IPS DF 6.9 (cell line): ENCODE measurements at places on chromosomes 13 and 19.

DNA sequence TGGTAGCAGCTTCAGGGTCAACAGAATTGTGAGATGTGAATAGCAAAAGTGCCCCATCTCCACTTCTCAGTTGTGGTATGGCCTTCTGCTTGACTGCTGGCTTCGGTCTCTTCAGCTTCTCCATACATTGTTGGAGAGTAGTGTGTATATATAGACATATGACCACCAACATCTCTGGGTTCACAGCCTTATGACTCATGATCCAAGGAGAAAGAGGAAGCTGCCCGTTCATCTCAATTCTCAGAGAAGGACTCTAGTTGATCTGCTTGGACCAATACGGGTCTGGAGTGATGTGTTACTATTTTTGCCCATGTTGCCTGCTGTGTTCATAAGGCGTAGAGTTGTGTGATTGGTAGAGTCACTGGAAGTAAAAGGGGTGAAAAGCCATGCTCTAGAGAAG is 3.6 kb upstream of the COMMD6 start:
- no peak for DNase-seq

DNA sequence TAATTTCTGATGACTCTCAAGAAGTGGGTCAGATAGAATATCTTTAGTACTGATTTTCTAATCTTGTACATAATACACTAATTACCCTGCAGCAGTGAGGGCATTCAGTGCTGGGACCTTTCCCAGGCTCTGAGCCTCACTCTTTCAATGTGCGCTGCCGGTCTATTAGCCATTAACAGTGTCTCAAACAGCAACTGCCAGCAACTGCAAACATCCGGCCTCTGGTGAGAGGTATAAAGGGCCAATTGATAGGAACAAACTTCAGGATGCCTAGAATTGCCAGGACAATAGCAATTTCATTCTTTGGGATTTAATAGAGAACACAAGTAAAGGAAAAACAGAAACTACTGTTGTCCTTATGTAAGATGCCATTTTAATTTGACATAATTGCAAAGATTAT is 604.4 kb upstream of the SPRY2 start:
- peak; percentile 58 for DNase-seq

DNA sequence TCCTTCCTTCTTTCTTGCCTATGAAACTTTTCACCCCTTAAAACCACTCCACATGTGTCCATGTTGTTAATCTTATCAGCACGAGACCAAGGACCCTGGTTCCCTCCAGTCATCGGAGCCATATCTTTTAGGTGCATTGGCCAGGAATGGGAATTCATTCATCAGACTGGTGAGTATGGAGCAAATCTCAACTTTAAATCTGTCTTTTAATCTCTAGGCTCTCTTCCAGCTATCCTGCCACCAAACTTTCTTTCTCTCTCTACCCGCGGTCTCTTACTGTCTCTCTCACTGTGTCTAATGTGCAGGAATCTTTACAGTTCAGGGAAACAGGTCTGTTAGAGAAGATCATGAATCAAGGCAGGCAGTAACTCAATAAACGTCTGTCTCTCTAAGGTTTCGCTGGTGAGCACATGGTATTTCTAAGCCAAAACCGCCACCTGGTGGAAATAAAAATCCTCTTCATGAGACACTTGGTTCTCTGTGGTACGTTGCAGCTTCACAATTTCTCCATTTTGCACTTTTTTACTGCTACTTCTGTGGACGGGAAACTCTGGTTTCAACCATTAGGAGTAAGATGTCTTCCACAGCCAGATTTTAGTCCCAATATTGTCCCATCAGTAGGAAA is 16.1 kb downstream of the LGALS16 start:
- peak; percentile 55 for DNase-seq

DNA sequence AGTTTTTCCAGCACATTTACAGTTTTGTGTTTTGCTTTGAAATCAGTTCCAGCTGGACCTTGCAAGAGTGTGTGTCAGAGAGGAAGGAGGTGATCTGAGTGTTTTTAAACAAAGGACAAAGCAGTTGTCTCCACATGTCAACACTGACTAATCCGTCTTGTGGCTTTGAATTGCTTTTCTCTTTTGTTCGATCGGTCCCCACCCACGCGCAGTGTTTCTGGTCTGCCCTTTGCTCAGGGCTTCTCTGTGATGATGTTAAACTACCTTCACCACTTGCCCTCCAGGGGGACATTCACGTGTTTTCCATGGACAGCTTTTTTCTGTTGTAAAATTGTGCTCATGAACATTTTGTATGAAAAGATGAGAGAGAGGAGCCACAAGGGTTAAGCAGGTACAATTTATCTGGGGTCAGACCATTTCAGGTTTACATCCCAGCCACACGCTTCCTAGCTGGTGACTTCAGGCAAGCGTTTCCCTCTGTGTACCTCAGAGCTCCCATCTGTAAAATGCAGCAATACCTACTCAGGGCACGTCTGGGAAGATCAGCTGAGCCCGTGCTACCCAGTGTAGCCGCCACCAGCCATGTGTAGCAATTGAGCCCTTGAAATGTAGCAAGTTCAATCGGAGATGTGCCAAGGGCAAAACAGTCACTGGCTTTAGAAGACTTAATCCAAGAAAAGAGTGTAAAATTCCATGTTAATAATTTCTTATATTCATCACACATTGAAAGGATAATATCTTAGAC is 13.5 kb upstream of the PLA2G4C start:
- DNase-seq, result no peak

DNA sequence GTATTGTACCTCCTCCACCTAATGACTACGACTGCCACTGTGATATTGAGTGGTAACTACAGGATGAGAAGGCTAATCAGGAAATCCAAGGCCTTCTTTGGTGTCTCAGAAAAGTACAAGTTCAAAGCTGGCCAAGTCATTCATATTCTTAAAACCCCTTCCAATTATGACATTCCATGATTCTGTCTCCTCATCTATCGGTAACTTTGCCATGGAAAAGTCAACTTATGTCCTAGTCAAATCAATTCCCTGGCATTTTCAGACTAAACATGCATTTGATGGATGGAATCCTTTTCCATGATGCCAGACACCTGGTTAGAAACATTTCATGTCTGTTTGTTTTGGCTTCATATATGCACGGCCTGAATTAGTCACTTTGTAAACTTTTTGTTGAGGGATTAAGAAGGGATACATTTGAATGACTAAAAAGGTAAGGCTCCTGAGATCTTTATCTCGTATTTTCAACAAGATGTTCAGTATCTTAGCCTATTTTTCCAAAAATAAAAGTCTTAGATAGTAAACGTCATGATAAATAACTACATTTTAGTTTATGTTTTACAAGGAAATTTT is 186.5 kb downstream of the NHLRC3 start:
- no peak for DNase-seq

DNA sequence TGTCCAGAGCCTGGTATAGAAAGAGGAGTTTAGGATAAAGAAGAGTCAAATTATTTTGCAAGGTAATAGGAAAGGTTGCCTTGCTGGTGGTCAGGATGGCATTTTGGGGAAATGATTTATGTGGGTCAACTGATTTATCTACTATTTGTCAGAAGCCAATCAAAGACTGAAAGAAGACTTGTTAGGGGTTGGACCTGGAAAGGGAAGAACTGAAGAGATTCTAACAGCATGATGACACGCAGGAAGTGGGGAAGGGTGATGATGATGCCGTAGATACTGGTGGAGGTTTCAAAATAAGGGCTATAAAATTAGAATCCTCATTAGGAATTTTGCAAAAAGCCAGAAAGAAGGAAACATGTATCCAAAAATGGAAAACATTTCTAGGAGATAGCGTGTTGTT is 60.7 kb upstream of the FGF14 start:
- DNase-seq, result no peak

GRCh38 chr19:30649934-30650614 is 277.9 kb downstream of the ZNF536 start:
- DNase-seq, result no peak

GRCh38 chr13:44198826-44199225 is 174.8 kb upstream of the SERP2 start:
- no peak for DNase-seq

DNA sequence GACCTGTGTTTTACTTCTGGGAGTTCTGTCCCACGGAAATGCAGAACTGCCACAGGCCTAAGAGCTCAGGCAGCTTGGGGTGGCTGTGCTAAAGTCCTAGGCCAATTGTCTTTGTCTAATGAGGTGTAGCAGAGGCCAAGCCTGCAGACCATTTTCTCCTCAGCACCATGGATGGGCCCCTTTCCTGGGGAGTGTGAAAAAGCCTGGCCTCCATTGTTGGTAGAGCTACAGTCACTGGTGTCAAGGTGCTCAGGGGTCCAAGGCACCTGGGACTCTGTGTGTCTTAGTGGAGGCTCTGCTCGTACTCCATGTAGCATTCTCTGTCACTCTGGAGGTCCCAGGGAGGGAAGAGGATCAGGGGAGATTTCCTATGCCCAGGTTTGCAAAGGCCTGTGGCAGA is 329.6 kb downstream of the SLITRK5 start:
- no peak for DNase-seq

DNA sequence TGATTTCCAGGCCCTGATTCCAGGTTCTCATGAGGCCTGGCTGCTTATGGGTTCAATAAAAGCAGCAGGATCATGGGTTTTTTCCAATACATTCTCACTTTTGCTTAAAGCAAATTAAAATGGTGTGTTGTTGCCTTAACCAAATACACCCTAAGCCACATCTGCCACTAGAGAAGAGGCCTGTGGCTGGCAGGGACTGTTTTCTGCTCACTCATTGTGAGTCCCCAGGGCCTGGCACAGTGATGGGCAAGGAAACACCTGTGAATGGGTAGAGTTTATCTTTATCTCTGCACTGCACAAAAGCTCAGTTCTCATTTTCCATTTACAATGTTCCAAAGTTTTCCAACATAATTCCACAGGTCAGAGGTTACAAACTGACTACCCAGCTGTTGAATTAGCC is 726.0 kb downstream of the UQCRFS1 start:
- no peak for DNase-seq

DNA sequence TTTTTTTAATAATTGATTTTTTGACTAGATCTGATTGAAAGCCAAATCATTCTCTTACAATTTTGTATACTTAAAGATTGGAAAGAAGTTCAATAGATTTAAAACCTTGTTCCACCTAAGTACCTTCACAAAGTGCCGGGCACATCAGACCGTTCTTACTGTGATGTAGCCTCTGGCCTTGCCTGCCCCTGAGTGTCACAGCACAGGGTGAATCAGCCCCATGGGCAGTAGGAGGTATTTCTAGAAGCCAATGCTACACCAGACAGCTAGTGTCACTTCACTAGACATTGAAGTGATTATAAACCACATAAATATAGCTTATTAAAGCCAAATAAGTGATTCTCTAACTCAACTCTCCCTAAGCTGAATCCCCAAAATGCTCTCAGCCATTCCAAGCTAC is 131.3 kb downstream of the LACC1 start:
- no peak for DNase-seq

DNA sequence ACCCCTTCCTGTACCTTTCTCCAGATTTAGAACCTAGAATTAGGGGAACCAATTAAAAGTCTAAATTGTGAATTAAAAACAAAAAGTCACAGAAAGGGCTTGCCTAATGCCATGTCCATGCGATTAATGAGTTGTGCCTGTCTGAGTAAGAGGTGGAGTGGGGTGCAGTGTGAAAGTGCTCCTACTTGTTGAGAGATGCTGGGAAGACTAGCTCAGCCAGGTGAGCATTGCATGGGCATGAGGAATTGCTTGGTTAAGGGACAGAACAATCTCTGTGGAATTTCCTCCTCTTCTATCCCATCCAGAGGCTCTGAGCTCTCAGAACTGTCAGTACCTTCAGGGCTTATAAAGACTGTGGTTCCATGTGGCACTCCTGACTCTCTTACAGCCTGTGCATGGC is 159.0 kb upstream of the UBL3 start:
- DNase-seq, result no peak

DNA sequence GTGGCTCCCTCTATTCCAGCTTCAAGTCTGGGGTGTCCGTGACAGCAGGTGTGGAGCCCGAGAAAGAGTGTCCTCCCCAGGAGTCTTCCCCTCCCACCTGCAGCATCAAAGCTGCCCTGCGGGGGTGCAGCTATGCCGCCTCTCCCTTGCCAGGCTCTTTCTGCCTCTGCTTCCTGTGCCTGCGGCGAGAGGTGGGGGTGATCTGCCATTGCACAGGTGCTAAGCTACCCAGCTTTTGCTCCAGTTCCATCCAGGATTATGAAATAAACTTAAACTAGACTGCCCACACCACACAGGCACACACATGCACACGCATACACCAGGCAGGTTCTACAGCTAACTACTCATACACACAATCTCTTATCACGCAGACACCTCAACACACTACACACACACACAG is 104.7 kb upstream of the CLDN10 start:
- DNase-seq, result no peak

DNA sequence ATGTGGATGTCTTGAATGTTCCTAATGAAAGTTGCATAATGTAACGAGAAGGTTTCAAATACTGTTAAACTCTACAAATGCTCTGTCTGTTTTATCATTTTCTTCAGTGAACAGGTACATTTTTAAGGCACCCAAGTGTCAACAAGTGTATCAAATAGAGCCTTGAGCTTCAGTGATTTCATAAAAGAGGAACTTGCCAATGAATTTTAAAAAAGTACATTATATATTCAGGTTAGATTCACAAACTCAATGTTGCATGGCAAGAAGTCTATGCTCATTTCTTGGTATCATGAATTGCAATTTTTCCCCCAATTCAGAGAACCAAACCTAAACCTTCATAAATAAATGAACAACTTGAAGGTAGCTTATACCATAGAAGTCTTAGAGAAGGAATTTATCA is 838.8 kb downstream of the PCDH9 start:
- no peak for DNase-seq

DNA sequence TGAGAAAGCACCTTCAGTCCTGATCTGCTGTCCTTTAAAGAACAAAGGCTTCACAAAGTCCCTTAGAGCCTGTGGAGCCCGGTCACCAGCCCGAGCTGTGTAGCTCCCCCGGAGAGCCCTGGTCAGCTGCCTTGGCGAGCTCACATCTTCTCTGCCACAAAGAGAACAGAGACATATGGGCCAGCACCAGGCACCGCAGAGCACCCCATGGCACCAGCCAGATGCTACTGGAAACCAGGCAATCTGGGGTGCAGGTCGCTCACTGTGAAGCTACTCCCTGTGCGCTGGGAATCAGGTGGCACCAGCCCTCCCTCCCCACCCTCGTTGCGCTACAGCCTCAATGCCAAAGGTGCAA is 44.3 kb upstream of the F7 start:
- DNase-seq, result no peak

DNA sequence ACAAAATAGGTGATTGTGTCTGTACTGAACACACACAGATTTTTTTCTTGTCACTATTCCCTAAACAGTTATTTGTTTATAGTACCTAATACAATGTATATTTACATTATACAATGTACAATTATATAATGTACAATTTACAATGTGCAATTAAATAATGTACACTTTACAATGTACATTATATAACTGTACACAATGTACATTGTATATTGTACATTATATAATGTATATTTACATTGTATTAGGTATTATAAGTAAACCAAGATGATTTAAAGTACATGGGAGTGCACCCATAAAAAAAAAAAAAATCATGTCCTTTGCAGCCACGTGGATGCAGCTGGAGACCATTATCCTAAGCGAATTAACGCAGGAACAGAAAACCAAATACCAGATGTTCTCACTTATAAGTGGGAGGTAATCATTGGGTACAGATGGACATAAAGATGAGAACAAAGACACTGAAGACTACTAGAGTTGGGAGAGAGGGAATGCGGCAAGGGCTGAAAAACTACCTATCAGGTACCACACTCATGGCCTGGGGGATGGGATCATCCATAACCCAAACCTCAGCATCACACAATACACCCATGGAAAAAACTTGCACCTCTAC is 68.1 kb downstream of the ABCC4 start:
- DNase-seq, result no peak

- DNase-seq, result no peak
Observed at GRCh38 chr19:35533822-35534392, 651 bp downstream of the GAPDHS start.
